ENCODE measurements at places on chromosomes 1 and 21.

DNA sequence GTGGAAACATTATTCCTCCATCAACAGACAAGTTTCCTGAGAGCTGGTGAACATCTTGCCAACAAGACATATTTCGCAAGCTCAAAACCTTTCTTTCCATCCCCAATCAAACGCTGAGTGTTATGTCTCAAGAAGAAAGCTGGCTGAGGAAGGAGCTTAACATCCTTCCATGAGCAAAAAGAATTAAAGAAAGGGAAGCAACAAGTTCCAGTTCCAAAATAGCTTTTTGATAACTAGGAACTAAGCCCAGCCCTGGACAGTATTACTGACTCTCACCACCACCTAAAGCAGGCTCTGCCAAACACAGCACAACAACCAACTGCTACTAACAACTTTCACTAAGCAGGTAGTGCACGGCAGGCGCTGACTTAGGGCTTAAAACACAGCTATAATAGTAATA is 50.2 kb downstream of the CAPZB start:
- no peak for DNase-seq

DNA sequence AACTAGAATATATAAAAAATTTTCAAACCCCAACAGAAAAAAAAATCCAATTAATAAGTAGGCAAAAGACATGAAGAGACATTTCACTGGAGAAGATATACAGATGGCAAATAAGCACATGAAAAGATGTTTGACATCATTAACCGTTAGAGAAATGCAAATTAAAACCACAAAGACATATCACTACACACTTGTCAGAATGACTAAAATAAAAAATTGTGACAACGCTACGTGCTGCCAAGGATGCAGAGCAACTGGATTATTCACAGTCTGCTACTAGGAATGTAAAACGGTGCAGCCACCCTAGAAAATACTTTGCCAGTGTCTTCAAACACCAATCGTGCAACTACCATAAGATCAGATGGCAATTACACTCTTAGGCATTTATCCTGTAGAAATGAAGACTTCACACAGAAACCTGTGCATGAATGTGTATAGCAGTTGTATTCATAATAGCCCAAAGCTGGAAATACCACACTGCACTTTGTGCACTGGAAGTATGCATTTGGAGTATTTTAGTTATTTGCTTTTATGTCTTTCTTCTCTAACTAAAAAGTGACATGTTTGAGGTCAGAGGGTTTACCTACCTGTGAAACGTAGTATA is 75.3 kb upstream of the PALMD start:
- DNase-seq = no peak

- DNase-seq = no peak
Observed at GRCh38 chr1:216111842-216112241, 311.4 kb downstream of the USH2A start.

DNA sequence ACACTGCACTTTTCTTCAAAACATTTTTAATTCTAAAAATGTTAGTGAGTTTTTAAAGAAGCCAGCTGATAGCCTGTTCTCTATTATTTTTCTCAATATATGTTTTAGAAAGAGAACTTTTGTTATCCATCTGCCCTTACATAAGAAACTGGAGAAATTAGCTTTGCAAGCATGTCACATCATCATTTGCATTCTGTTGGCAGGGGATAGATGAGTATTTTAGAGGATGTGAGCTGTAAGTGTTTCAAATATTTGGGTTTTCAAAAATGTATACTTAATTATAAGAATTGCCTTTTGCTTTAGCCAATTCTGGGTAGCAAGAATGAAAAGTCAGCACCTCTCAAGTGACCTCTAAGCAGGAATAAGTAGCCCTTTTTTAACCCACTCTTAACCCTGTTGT is 7.4 kb downstream of the NFIA start:
- DNase-seq = no peak

DNA sequence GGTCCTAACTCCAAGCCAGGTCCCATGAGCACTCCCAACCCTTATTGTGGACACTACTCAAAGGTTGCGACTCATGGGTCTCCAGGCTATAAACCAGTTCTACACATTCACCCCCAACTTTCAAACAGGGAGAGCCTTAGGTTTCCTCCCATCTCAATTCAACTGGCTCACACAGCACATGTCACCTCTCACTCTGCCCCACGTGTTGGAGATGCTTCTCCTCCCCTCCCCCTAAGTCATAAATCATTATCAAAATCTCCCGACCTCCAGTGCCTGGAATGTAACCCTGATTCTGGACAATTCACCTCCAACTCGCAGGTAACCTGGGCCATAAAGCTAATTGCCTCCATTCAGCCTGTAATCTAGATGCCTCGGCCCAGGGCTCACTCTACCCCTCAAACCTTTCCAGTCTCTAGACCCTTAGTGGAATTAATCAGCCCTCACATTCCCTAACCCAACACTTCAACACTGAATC is 595 bp downstream of the AK2 start:
- DNase-seq = no peak

DNA sequence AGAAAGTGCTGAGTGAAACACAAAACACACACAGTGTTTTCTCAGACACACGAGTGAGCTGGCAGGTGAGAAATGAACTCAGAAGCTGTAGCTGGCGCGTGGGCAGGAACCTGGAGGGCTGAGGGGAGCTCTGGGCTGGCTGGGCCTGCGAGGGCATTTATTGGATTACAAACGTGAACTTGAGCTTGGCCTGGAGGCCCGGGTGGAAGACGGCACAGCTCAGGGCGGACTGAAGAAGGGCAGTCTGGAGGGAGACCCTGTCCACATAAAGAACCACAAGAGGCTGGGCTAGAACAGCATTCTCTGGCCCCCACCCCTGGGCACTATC is 52.1 kb upstream of the ADARB1 start:
- no peak for DNase-seq

DNA sequence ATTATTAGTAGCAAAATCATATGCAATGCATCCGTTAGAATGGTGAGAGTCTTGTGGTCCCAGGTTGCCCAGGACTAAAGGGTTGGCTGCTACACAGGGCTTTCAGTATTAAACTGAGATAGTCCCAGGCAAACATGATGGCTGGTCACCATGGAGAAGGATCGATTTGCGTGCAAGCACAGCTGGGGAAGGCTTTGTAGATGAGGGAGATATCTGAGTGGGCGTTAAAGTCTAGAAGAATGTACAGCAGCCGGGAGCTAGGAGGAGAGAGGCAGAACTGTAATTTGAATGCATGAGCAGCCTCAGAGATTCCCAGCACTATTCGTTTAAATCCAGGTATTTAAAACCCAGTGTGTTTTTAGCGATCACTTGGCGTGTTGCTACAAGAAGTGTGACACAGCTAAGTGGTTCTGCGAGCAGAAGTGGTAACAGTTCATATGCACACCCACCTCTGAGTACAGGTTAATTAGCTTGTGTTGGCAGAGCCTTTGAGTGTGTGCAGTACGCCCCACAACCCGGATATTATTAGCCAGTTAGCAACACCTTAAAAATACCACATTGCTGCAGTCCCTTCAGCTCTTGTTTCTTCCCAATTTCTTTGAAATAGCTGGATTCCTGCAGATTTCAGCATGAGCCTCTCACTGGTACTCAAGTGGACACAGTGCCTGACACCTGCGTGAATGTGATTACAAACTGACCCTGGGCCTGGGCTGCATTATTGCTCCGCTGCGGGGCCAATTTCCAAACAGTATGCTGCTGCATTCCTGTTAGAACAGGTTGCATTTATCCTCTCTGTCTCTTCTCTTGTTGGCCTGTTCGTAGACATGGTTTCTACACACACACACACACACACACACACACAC is 67.2 kb upstream of the SCAF4 start:
- DNase-seq = peak; percentile 83

DNA sequence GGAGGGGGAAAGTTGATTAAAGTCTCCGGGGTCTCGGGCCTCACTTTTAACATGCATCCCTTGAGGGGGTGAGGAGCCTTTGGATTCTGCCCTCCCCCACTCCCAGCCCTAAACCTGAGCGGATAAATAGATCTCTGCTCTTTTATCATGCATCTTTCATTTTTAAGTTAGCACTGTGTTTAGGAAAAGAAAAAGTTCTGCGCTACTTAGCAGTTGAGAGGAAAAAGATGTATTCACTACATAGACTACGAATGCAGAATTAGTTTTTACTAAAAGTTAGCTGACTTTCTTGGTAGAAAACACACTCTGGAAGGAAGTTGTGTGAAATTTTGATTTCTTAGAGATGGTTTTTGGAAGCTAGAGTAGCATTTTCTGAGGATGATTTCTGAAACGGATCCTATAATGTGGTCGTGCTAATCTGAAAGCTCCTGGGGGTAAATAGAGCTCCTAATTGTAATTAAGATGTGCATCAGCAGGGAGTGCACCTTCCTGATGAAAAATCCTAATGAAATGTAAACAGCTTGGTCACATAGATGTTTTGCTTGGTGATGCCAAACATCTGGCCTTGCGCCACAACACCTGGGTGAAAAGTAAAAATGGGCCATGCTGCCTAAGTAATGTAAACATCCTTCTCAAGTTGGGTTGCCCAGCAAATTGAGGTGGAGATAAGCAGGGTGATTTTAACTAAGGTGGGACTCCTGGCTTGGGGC is 1.8 kb downstream of the ROR1 start:
- DNase-seq = no peak

DNA sequence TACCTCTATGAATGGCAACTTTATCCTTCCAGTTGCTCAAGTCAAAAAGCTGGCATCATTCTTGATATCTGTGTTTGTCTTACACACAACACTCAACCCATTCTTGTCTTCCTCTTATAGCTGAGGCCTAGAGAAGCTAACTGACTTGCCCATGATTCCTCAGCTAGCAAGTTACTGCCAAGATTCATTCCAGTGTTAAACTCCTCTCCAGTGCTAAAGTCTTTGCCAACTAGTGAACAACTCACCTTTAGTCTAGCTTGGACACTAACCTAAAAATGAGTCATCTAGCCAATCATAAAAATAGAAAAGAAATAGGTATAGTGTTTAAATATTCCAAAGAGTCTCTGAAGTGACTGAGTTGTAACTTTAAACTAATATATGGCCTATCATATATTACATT is 45.6 kb upstream of the RGS2 start:
- DNase-seq = no peak

DNA sequence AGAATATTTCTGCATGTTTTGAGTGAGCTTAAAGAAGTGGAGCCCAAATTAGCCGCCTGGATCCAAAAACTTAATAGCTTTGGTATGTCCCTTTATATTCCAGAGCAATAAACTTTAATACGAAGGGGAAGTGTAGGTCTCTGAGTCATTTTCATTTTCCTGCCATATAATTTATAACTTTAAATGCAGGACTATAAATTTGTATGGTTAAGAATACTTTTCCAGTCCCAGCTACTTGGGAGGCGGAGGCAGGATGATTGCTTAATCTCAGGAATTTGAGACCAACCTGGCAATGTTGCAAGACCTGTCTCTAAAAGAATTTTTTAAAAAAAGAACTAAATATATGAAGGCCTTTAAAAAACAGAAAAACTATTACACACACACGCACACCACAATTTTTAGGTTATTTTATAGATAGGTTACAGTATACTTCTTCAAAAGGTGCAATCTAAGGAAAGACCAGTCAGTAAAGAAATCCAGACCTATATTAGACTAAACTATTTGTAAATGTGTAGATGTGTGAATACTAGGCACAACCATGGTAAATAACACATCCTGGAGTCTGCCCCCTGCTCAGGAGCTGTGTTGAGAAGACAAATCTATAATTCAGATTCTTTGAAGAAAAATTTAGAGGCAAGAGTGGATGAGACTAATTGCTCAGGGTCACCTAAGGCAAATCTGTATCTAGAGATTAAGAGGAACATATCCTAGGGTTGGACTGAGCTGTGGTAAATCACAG is 80.3 kb downstream of the TTC3 start:
- no peak for DNase-seq

GRCh38 chr1:201085902-201086735 is 26.1 kb downstream of the CACNA1S start:
- DNase-seq = no peak

DNA sequence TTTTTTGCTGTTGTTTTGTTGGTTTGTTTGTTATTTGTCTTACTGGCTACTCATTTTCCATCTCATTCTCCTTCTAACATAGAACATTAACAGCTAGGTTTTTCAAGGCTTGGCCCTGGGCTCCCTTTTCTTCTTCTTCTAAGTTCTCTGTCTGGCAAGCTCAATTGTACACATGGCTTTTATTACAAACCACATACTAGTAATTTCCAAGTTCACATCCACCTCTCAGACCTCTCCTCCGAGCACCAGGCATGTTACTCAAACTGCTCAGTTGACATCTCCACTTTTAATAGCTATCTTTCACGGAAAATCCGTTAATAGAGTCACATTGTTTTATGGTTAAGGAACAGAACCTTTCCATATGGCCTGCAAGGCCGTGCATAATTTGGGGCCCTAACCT is 736.9 kb upstream of the ADAMTS5 start:
- DNase-seq = no peak

- no peak for DNase-seq
Observed at GRCh38 chr1:47424336-47424982, 8.4 kb downstream of the FOXE3 start.

GRCh38 chr1:20358761-20359263 is 68.1 kb downstream of the VWA5B1 start:
- DNase-seq = no peak

DNA sequence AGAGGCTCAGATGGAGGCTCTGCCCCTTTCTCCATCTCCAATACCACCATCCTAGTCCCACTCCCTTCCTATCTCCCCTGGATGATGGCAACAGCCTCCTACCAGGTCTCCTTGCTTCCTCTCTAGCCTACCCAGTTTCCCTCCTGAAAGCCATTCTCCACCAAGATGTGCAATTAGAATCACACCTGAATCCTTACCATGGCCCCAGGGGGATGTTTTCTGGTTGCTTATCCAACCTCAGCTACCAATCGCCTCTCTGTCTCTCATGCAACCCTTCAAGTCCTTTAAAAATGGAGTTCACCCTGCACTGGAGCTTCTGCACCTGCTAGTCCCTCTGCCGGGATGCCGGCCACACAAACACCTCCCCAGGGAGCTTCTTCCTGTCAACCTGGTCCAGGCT is 2.9 kb downstream of the RCAN1 start:
- DNase-seq = no peak

DNA sequence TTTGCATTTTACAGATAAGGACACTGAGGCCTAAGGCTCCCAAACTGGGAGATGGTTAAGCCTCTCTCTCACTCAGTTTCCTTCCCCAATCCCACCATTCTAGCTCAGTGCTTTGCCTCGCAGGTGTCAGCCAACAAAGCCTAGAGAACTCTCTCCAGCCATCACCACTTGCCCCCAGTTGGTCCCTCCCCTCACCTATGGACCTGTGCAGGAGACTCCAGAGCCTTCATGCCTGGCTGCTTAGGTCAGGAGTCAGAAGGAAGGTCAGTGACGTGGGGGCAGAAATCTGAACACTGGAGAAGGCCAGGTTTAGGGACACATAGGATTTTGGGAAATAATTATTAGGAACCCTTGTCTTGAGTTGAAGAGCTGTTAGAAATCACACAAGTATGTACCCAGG is 295.3 kb downstream of the PTPRU start:
- DNase-seq = no peak

GRCh38 chr1:1307261-1307922 is 338 bp downstream of the ACAP3 start:
- no peak for DNase-seq

- DNase-seq = no peak
Observed at GRCh38 chr21:37514038-37514667, 147.6 kb downstream of the DYRK1A start.

- DNase-seq = no peak
Observed at GRCh38 chr1:234989479-234990327, 138.9 kb downstream of the TOMM20 start.
